ENCODE measurements at places on chromosomes 1 and 21. TPM values are rescaled to one million over a fixed set of nuclear protein-coding genes. Genes with fewer than 3 reads are reported as not detected.

Gene CLDN8
- not detected for total RNA-seq

- H3K27me3 ChIP-seq: no peaks in the 10 kb centered on the region
- no peak overlapping the region for H3K4me3 ChIP-seq
- peaks cover 4% of the 10 kb centered on the region for H3K4me1 ChIP-seq
These were observed 19.9 kb downstream of the NIBAN1 start for GRCh38 chr1:184954232-184954995.

- no peak overlapping the region for H3K27ac ChIP-seq
- no peak for DNase-seq
- peaks cover 45% of the 10 kb centered on the region for H3K4me1 ChIP-seq
These were observed 104.7 kb downstream of the RIPK4 start for GRCh38 chr21:41662161-41662560.

DNA sequence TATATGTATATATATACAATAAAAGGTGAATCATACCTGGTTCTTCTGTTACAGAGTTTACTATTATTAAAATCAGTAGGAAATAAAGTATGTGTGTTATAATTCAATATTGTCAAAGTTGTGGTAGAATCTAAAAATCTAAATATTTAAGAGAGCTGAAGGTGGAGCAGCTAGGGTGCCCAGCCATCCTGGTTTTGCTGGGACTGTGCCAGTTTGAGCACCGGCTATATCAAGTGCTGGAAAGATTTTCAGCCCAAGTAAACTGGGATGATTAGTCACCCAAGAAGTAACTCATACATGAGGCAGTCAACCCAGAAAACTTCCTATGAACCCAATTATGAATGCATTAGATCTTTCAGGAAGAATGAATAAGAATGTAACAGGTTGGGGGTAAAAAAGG is 16.9 kb upstream of the KRTAP19-5 start:
- H3K27ac ChIP-seq: no peak overlapping the region
- no peaks in the 10 kb centered on the region for H3K27me3 ChIP-seq
- no peak for DNase-seq
- H3K36me3 ChIP-seq: no peaks in the 10 kb centered on the region
- no peaks in the 10 kb centered on the region for H3K4me1 ChIP-seq

Data from muscle of leg (tissue), 16 donors.